ENCODE measurements at places on chromosomes 12 and 14.

DNA sequence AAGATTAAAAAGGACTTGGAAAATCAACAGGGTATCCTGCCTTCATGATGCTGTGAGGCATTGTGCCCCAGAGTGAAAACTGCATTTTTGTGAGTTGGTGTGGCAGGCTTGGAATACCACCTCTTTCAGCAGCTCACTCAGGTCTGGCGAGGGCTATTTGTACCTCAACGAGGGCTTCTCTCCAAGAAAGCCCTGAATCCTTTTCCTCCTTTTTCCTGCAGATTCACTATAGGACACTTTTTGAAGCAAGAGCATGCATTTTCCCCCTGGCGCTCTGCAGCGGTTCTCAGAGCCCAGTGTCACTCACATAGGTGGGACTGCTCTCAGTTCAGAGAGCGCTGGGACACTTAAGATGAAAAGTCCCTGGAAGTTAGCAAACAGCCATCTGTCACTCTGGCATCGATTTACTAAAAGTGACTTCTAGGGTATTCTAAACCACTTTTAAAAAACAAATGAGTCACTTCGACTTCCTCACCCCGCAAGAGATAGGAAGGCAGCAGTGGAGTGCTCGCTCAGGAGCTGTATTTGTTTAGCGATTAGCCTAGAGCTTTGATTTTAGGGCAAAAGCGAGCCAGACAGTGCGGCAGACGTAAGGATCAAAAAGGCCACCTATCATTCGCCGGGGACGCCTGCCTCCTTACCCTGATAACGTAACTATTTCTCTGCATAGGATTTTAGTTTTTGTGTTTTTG, 782 bp upstream of the LGR5 start:
- no peak for DNase-seq

GRCh38 chr12:118060301-118061010, 523 bp downstream of the WSB2 start:
- DNase-seq: peak; percentile 35

DNA sequence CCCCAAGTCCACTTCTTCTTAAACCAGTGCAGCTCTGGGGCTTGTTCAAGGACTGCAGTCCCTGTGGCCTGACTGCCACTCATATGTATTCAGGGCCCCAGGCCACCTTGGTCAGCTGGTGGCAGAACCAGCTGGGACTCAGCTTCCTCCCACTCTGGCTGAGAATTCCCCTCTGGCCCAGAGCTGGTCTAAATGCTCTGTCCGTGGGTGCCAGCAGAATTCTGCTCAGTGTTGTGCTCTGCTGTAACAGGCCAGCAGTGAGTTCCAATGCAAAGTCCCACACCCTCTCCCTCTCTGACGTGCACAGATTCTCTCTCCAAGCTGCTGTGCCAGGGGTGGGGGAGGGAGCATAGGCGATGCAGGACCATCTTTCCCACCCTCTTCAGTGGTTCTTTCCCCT, 210.4 kb upstream of the RGS6 start:
- DNase-seq: no peak

GRCh38 chr14:102213984-102214658, 74.4 kb downstream of the WDR20 start:
- DNase-seq: no peak

GRCh38 chr14:75615200-75615599, 36.8 kb downstream of the FLVCR2 start:
- DNase-seq: no peak

DNA sequence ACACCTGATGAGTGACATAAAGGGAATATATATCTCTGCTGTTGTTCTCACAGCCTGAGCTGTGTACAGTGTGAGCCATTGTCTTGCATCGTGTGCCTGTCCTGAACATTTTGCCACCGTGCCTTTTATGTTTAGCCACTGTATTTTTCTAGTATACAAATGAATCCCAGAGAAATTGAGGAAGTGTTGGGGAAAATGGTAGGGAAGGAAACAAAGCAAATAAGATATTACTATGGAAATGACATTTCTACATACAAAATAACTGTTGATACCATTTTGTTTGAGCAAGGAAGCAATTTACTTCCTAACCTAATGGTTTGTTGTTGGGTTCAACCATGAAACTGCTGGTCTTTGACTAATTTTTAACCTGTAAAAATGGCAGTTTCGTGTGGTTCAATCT, 5.5 kb downstream of the PSMA6 start:
- no peak for DNase-seq

GRCh38 chr12:90174956-90175355, 466.3 kb upstream of the ATP2B1 start:
- DNase-seq: no peak

Measured in occipital lobe (tissue), 3 donors.